ENCODE measurements at places on chromosomes 13 and 19.

DNA sequence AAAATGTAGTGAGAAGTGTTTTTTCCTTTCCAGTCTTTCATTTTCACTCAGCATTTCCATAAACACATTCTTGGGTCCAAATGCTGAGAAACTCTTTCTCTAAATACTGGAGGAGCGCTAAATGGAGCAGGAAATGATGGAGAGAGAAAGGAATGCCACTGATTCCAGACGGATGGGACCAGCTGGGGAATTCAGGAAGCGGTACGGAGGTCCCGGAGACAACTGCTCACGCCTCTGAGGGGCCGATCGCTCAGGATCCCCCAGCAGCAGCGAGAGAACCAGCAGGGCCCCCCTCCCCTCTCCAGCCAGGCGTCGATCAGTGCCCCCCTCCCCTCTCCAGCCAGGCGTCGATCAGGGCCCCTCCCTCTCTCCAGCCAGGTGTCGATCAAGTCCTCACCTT lies 13.2 kb downstream of the RASA3 start:
- DNase-seq: no peak

GRCh38 chr13:78201411-78201810 lies 282.8 kb upstream of the EDNRB start:
- no peak for DNase-seq

DNA sequence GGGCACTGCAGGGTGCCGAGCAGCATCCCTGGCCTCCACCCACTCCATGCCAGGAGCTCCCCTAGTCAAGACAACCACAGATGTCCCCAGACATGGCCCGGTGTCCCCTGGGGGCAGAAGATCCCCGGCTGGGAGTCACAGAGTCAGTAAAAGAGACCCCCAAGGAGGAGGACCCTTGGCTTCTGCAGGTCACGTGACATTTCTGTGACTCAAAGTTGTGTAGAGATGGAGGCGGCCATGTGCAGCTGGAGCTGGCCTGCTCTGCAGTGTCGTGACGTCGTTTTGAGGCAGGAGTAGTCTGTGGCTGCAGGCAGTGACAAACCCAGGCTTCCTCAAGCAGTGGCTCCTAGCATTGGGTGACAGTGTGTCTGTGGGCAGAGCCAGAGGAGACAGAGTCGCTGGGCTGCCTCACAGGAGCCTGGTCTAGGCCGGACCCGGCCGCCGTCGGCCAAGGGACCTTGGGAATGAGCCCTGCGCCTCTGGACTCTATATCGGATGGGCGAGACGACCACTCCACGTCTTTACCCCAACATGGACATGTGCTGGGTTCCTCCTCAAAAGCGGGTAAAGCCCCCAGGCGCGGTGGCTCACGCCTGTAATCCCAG lies 7.7 kb upstream of the DIRAS1 start:
- no peak for DNase-seq

DNA sequence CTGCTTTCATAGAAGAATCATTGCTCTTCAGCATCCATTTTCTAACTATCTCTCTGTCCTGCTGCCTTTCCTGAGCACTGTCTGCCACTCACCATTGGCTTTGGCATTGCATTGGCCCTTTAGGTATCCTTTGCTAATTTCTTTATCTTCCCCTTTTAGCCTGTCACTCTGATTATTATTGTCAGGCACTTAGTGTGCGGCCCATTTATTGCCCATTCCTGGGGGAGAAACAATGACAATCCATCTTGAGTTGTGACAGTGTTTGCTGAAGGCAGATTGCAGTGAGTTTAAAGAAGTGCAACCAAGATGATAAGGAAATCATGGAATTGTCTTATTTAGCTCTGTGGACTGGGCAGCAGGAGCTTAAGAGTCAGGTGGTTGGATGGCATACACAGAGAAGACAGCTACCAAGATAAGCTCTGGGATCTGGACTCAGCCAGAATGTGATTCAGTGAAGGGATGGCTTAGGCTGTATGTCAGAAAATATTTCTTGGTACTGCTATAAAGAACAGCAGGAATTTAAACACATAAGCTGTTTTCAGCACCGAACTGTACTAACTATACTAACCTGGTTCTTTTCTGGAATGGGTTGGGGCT lies 25.3 kb downstream of the B3GLCT start:
- DNase-seq: no peak

DNA sequence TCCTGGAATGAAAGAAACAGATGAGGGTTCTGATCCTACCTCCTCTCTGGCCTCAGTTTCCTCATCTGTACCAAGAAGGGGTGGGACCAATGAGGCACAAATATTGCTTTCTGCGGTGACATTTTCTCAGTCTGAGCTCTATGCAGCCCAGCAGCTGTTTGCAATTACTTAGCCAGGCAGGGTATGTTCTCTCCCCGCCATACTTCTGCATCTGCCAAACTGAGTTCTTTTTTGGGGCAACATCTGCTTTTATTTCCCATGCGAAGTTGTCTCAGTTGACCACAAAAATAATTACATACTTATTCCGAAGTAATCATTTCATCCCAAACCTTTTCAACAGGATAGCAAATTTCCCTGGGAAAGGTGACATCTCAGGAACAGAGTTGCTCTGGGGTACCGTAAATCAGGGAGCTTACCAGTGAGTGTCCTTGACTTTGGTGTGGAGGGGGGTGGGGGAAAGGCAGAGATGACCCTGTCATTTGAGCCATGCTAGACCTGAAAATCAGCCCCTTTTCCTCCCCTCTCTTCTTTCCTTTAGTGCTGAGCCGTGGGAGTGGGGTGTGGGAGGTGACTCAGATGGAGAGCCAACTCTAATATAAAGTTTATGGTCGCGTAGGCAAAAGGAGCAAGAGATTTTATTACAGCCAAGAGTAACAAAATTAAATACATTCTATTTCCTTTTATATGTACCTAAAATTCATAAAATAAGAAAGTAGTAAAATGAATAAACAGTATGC lies 165.7 kb upstream of the KL start:
- DNase-seq: no peak

DNA sequence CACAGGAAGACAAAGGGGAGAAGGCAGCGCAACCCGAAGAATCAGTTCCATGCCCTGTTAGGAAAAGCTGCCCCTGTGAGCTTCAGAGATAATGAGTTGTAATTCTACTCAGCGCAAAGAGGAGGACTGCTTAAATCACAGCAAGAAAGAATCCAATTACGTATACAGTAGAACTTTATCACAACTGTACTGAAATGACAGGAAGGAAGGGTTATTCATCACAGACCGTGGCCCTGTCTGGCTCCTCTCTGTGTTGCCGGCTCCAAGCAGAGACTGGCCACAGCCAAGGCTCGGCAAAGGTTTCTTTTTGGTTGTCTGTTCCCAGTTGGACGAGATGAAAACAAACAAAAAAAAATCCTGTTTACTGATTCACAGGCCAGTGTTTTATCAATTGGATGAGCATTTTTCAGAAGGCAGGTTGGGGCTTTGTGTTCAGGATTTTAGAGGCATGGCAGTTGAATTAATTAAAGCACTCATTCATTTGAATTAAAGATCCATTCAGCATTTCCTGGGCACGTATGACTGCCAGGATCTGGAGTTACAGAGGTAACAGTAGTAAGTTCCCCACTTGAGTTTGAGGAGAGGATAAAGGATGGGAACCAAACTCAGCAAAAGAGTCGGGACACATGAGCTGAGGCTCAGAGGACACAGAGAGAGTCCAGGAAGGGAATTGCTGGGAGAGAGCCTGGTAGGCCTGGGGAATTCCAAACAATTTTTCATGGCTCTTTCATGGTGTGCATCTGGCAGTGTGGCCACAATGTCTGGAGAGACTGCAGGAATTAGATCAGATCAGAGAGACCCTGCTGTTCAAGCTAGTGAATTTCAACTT lies 341.0 kb downstream of the DNAJC15 start:
- no peak for DNase-seq

GRCh38 chr13:98410612-98411011 lies 166.3 kb downstream of the STK24 start:
- no peak for DNase-seq

- DNase-seq: no peak
Observed at GRCh38 chr13:25846222-25846984, 205.4 kb downstream of the SHISA2 start.

GRCh38 chr13:112725346-112726015 lies 35.6 kb downstream of the ATP11A start:
- DNase-seq: no peak

GRCh38 chr13:29067306-29067945 lies 247.3 kb downstream of the MTUS2 start:
- DNase-seq: no peak

- DNase-seq: no peak
Observed at GRCh38 chr19:10230173-10230860, 814 bp downstream of the S1PR2 start.

DNA sequence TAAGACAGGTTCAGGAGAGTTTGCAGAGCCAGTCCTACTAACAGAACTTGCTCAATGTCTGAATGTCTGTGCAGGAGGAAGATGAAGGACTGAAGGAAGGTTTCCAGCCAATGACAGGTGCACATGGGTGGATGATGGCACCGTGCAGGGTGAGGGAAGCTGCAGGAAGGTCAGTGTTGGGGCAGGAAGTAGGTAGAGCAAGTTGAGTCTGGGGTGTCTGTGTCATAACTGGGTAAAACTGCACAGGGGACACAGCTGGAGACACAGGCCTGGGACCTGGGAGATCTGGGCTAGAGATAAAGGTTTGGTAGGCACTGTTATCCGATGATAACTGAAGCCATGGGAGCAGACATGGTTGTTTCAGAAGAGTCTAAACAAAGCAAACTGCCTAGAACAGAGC lies 116.9 kb downstream of the USP12 start:
- DNase-seq: no peak

DNA sequence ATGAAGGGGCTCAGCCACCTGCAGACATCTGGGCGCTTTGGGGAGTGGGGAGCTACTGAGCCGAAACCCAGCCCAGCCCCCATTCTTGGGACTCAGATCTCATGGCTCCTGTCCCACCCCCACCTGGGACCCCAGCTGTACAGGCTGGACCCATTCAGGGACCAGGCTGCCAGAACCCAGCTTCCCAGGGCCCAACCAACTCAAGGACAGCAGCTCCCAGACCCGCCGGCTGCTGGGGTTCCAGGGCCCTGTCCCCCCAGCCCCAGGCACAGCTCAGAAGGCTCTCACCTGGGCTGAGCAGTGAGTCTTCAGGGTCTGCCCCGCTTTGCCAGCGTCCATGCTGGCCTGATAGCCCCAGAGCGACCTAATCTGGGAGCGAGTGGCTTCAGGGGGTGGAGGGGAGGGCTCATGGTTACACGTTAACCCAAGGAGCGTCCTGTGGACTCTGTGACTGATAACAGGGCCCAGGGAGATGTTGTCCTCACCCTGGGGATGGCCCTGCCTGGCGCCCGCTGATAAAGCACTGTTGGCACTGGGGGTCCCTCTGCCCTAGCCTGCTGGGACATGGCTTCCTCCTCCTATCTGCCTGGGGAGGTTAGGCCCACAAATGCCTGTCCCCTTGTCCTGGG lies at the start of gene TMEM86B:
TMEM86B (minus strand) TSS at position 361 of the 629 bp plus-strand sequence; CDS start at position 339, 22 bp downstream.
- DNase-seq: no peak

GRCh38 chr19:13127051-13127450 lies 9.0 kb downstream of the NACC1 start:
- DNase-seq: no peak

DNA sequence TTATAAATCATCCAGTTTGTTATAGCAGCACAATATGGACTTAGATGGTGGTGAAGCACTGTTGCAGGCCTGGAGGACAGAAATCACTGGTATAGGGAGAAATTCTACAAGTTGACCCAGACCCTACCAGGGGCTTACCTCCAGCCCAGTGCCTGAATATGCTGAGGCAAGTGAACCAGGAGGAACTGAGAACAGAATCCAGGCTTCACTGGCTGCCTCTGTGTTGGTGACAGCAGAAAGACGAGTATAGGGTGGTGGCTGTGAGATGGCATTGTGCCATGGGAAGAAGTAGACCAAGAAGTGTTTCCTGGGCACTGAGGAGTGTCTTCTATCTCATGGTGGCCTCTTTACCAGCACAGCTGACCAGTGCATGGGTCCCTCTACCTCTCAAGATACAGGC lies 15.9 kb upstream of the EID2 start:
- no peak for DNase-seq

GRCh38 chr19:362683-363082 lies 18.1 kb upstream of the MIER2 start:
- DNase-seq: no peak

GRCh38 chr13:35499196-35499662 lies 22.7 kb upstream of the MAB21L1 start:
- no peak for DNase-seq

- peak; percentile 23 for DNase-seq
Observed at GRCh38 chr19:47190167-47190727, 40.8 kb downstream of the BBC3 start.

GRCh38 chr13:44110091-44110621 lies 230.5 kb downstream of the LACC1 start:
- DNase-seq: no peak

- no peak for DNase-seq
Observed at GRCh38 chr13:27644302-27644701, 22.6 kb downstream of the POLR1D start.

DNA sequence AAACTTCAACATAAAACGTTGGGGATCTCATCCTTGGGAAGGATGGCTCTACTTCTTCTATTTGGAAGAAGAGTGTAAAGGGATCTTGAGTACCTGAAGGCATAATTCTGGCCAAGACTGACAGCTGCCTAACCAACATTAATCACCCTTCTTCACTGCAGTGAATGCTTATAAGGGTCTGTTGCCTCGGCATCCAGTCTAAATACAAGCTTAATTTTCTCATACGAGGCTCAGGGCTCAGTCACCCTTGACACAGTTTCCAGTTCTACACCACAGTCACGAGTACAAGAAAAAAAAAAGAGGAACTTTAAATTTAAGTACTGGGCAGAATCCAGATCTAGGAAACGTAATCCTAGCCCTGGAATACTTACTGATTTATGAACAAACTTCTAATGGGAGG lies 9.0 kb downstream of the FPR3 start:
- no peak for DNase-seq

DNA sequence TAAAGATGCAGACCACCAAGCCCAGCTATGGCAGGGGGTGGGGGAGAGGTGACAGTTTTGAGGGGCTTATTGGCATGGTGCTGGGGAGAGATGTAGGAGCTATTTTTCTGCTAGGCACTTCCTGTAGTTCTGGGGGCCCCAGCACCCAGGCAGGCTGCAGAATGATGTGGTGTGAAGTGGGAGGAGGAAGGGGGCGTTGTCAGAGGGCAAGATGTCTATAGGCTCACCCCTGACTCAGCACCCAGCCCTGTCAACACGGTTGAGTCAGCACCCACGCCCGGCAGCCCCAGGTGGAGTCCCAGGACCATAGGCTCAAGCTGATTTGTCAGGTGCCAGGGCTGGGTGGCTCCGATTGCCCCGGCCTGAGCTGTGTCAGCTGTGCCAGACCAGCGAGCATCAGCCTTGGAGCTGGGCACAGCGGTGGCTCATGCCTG lies 5.8 kb downstream of the KLF2 start:
- no peak for DNase-seq

GRCh38 chr13:95248953-95249352 lies 52.3 kb downstream of the ABCC4 start:
- DNase-seq: no peak

GRCh38 chr13:108915634-108916512 lies 286.5 kb downstream of the MYO16 start:
- peak; percentile 60 for DNase-seq
